Activated naive CD4-positive, alpha-beta T cell treated with anti-CD3 and anti-CD28 coated beads, Interleukin-2, amount 50 U/mL, for 16 hours (primary cell): ENCODE measurements at places on chromosomes 13 and 19.
A peak's percentile ranks its signal among the peaks of the same experiment; 100 is the strongest.

- no peak for DNase-seq
Measured at GRCh38 chr13:41291246-41291645, 19.8 kb upstream of the NAA16 start.

DNA sequence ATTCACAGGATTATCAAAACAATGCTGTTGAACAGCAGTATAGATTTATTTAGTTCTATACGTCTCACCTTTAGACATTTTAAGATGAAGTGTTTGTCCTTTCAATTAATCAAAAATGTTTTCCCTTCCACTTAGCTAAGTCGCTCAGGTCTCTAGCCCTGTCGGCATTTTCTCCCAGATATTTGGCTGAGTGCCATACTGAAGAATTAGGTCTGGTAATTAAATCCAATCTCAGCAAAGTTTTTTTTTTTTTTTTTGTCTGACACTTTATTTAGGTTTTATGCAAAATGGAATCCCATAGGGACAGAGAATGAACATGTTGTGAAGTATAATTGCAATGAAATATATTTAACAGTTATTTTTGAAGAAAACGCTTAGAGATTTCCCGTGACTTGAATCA lies 44.1 kb downstream of the RFC3 start:
- no peak for DNase-seq

GRCh38 chr19:56377105-56377924 lies 16.0 kb downstream of the ZNF582 start:
- DNase-seq = no peak

DNA sequence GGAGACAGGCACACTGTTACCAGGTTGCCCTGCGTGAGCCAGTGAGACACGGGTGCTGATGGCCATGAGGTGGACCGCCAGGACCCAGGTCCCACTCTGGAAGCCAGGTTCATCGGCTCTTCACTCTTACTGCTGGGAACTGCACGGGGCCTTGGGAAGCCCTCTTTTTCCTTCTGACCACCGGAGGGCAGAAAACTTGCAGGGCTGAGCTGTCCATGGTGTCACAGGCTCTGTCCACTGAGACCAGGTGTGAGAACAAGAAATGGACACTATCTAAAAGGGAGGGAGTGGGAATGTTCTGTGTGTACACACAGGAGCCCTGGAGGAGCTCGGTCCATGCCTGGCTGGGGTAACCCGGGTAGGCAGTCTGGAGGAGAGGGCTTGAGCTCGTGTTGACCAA lies 93.4 kb downstream of the UQCRFS1 start:
- DNase-seq = no peak

GRCh38 chr19:14363183-14364097 lies 17.8 kb upstream of the ADGRE5 start:
- DNase-seq = peak; percentile 50

DNA sequence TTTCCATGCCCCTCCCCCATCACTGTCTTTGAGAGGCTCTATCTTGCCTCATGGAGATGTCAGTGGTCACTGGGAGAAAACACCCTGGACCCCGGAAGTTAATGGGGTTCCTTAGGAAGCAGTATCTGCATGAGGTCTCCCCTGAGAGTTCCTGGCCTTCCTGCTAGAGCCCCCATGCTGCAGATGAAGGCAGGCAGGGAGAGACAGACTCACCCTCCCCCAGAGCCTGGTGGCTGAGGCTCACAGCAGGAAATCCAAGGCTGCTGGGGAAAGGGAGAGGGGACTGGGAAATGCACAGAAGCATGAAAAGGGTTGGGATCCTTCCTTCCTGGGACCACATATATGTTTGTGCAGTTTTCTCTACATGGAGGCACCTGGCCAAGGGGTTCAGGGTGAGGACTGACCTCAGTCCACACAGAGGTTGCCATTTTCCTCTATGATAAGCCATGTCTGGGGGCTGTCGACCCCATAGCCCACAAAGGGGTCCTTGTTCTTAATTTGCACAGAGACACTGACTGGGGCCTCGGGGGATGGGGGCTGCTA lies 95.4 kb downstream of the RNASEH2B start:
- DNase-seq = no peak

- DNase-seq = no peak
Measured at GRCh38 chr13:94173312-94173854, 306.1 kb downstream of the DCT start.
